ENCODE measurements at places on chromosomes 13 and 19.

GRCh38 chr13:113768018-113768905 lies 9.2 kb downstream of the TMEM255B start:
- no peak for DNase-seq

DNA sequence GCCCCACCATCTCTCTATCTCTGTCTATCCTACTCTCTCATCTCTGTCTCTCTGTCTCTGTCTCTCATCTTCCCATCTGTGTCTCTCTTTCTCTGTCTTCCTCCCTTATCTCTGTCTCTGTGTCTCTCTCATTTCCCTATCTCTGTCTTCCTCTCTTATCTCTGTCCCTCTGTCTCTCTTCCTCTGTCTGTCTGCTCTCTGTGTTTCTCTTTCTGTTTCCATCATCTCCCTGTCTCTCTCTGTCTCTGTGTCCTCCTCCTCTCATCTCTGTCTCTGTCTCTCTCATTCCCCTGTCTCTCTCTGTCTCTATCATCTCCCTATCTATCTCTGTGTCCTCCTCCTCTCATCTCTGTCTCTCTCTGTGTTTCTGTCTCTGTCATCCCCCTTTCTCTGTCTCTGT lies 1.6 kb upstream of the EBI3 start:
- DNase-seq = no peak

GRCh38 chr13:73482556-73482955 lies 423.8 kb downstream of the KLF5 start:
- DNase-seq = no peak

DNA sequence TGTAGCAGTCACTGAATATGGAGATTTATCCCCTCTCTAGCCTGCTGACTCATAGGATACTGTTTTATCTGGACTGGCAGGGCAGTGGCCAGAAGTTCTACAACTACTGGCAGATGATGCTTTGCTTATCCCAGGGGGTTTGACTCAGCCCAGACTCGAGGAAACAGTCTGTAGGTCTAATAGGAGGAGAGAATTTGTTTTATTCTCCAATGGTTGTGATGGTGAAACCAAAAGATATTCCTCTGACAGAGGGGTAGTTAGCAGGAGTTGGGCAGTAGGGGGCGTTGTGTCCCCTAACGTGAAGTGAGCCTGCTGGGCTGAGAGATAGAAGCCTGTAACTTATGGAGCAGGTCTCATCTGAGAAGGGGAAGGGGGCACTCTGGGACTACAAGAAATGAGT lies 74.9 kb downstream of the WTIP start:
- DNase-seq = peak; percentile 9

DNA sequence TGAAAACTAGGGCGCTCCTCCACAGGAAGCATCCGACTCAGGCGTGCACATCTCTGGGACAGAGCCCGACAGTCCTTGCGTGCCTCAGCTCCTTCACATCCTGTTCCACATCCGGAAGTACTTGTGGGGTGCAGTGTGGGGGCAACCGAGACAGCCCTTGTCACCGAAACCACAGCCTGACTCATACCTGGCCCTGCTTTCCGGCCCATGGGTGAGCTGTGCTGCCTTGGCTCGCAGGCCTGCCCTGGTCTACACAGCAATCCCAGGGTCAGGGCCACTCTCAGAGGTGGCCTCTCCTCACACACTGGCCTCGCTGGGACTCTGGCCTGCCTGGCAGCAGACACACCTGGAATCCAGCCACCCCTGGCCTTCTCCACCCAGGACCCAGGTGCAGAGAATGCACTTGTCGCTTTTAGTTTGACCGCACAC lies 100.4 kb downstream of the STK24 start:
- DNase-seq = peak; percentile 80

DNA sequence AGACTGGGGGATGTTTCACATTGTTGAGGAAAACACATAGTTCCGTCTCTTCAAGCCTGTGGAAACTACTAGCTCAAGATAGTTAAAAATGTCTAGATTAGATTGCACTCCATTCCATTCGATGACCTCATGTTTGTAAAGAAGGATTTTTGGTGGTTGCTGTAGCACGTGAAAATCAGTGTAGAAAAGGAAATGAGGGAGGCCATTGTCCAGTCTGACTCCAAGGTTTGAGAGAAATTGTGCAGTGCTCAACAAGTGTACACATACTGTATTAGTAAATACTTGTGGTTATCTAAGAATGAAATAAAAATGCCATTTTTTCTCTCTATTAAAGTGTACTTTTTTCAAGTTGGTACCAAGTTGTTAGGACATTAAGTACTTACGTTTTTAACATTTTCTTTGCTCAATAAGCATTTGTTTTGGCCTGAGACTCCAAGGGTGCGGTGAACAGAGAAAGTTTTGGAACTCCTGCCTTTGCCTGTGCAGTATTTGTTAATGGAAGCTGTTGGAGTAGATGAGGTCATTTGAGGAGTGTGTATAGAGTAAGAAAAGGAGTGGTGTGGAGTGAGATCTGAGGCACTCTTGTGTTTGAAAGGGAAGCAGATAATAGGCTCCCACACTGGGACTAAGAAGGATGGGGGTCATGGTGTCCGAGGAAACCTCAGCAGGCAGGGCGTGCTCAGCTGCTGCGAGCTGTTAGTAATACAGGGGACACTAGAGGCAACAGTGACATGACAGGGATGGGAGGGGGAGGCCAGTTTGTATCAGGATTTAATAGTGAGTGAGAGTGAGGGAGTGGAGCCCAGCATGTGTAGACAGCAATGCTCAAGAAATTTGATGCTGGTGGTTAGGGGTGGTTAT lies 4.4 kb downstream of the WASF3 start:
- peak; percentile 79 for DNase-seq

GRCh38 chr13:39957868-39958677 lies 302.6 kb downstream of the COG6 start:
- no peak for DNase-seq

DNA sequence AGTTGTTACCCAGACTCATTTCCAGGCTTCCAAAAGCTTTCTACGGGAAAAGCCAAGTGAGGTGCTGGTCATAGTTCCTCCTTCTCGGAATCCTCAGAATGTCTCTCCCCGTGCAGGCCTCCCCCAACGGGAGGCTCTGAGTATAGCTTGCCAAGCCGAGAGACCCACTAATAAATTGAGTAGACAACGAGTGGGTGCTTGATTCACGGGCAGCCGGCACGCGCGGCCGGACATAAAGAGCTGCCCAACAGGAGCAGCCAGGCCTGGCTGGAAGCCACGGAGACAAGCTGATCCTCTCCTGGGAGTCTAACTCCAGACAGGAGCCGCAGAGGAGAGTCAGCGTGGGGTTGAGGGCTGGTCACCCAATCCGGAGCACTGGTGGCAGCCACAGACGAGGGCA lies 43.4 kb upstream of the MEDAG start:
- peak; percentile 49 for DNase-seq

DNA sequence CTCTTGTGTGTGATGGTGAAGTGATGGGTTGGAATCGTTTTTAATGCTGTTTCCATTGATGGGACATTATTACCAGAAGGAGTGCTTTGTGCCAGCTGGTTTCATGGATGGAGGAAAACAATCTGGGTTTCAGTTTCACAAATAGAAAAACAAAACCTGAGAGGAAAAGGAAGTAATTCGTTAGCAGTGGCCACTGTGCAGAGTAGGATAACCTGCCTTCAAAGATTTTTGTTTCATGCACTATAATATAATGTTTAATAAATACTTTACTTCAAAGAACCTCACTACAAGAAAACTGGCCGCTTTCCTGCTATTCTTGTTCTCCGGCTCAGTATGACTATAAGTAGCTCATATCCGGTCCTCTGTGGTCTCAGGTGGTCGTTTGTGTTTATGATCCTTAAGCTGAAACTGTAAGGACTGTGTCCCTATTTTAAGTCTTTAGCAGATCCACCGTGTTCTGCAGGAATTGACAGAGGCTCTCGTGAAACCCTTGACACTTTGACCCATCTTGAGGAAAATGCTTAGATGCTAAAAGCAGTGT lies 104.7 kb downstream of the GGACT start:
- DNase-seq = no peak

DNA sequence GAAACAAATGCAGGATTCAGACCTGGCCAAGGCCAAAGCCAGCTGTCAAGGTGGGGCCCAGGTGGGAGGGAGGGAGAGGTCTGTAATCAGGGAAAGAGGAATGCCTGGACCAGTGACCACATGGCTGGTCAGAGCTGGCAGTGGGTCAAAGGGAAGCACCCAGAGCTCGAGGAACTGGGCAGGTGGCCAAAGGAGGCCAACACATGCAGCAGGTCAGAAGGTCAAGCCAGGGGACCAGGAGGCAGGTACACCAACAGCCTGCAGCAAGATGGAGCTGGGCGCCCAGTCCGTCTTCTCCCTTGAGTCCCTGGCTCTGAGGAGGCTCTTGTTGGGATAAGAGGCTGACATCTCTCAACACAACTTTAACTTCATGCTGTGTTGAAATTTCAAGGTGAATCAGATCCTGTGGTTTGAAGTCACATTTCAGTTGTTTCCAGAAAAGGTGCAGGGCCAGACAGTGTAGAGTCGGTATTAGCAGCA lies 17.1 kb downstream of the GPATCH1 start:
- DNase-seq = peak; percentile 9

GRCh38 chr19:16593181-16593580 lies 21.0 kb upstream of the SLC35E1 start:
- DNase-seq = no peak

GRCh38 chr19:55959996-55960675 lies 12.5 kb downstream of the NLRP8 start:
- DNase-seq = no peak
